ENCODE measurements at places on chromosomes 12 and 14.

GRCh38 chr12:3336606-3337311 lies 154.2 kb upstream of the PRMT8 start:
- no peak for DNase-seq

DNA sequence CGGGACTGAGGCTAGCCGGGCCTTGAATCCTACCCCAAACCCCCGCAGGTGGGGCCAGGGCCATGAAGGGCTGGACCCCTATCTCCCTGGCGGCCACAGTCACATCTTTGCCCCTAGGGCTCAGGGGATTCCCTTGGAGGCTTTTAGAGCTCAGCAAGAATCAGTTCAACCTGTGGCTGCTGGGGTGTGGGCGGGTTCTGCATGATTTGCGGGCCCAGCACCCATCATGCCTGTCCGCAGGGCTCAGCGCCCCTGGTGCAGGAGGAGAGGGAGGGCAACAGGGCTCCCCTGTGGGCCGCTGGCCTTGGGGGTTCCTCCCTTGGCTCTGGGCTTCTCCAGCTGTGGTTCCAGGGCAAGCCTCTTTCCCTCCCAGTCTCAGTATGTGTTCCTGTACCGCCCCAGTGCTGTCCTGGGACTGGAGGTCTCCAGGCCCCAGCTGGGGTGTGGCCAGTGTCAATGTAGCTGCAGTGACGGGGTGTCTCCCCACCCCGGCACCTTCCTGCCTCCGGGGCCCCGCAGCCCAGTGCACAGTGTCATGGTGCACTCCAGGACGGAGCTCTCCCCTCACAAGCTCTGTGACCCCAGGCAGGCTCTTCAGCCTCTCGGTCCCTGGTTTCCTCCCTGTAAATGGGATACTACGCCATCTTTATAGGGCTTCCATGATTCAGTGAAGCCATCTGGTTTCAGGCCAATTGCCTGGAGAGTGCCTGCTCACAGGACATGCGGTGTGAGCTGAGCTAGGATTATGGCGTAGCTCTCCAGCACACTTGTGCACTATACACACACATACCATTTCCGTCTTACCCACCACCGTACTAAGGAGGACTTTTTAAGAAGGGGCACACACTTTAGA lies 9.9 kb upstream of the LBHD2 start:
- DNase-seq, result no peak

- DNase-seq, result no peak
Observed at GRCh38 chr12:93174048-93174447, 203.7 kb upstream of the NUDT4 start.

DNA sequence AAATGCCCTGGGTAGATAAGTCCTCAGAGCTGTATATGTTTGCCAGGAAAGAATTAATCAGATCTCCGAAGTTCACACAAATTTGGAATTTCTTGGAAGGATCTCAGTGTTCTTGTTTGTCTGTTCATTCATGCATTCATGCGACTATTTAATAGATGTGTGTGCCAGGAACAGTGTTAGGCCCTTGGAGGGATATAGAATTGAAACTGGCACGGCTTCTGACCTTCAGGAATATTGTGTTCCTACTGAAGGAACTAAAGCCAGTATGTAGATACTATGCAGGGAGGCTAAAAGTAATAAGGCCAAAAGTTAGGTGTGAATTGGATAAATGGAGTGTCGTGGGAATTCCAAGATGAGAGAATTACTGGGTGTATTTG lies 166.0 kb upstream of the NOS1 start:
- DNase-seq, result no peak

- no peak for DNase-seq
Observed at GRCh38 chr12:123134271-123134671, 16.6 kb downstream of the PITPNM2 start.

- no peak for DNase-seq
Observed at GRCh38 chr12:115815924-115816323, 461.6 kb downstream of the MED13L start.

DNA sequence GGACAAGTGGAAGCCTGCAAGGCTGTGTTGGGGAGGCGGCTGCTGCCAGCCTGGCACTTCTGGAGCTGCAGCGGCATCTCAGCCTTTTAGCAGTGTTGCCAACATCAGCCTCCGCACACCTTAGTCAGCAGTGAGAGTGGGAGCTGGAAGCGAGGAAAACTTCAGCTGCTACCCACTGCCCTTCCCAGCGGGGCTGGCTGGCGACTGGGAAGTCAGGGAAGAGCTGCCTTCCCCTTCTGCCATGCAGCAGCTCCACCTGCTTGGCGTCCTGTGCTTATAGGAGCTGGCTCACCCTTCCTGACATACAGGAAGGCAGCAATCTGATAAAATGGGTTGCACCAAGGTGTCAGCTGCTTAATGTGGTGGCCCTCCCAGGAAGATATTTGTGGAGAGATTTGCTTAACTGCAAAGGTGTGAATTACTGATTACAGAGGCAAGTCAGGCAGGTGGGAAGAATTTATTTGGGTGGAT lies 15.4 kb upstream of the PLEKHG3 start:
- no peak for DNase-seq
